ENCODE measurements at places on chromosomes 5 and 9.
A peak's percentile ranks its signal among the peaks of the same experiment; 100 is the strongest.

- DNase-seq = no peak
These were observed 82.7 kb upstream of the TAF11L2 start for GRCh38 chr5:17415321-17415758.

DNA sequence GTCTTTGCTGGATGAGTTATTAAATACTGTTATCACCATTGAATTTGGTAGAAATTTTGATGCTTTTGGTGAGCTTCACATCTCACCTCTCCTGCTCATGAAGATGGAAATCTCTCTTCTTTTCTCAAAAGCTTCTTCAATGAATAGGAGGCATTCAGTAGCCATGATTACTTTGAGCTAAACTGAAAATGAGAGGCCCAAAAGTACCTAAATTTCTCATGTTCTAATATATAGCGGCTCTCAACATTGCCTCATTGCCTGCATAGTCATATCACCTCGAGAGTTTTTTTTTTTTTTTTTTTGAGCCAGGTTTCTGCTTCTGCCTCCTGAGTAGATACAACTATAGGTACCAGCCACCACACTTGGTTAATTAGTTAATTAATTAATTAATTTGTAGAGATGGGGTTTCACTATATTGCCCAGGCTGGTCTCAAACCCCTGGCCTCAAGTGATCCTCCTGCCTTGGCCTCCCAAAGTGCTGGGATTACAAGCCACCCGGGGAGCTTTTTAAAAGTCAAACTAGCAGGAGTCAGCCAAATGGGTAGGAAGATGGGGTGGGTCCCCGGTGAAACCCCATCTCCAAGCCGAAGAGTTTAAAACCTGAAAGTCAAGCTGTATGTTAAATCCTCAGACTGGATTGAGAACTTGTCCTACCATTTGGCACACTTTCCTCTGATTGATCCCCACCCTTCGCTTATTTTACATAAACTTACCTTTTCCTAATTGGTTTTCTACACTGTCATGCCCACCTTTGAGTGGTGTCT is 169.0 kb downstream of the DOCK2 start:
- no peak for DNase-seq

DNA sequence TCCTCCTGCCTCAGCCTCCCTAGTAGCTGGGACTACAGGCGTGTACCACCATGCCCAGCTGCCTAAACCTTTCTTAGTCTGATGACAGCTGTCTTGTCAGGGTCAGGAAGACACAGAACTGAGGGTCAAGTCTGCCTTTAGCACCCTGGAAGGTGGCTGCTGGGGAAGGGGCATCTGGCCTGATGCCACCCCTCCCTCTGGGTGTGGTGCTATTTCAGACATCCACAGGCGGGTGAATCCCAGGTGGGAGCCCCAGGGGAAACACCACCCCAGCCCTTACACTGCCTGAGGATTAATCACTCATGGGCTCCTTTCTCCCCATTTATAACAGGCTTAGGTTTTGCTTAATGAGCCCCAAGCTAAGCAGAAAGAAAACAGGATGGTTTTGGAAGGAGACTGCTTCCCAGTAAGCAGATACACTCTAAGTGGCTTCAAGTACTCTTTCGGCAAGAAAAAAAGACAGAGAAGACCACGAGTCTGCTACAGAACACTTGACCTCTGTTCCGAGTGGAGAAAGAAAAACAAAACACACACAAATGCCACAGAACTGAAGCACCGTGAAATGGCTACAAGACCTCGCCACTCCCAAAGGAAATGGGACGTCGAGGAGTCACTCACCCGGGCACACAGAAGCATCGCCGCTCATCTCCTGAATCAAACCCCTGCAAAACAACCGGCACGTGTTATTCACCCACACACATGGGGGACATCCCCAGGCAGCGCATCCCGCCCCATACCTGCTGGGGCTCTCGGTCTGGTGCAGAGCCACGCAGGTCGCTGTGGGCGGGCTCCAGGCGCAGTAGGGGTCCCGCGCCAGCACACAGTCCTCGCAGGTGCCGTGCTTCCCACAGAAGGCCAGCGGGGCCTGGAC is 62.4 kb downstream of the SECISBP2 start:
- peak; percentile 20 for DNase-seq

DNA sequence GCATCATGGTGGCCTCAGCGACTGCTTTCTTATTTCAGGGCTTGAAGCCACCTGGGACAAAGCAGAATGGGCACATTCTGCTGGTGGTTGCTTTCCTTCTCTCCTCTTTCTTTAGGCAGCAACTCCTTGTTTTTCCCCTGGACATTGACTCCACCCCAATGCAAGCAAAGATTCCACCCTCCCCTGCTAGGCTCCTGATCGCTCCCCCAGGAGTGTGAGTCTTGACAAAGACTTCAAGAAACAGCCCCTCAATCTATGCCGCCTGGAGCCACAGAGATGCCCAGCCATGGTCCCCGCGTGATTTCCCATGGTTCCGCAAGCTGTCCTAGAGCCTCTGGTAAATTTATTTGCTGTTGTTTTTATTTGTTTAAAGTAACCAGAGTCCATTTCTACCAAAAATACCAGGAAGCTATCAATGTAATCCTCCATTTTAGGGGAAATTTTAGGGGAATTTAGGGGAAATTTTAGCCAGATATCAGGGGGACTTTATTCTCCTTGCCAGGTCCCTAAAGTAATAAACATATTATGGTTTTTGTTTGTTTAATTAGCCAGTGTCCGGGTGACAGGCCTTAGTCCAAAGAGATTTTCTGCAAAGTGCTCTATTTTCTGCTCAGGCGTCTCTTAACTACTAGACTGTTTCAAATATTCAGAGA is 2.3 kb downstream of the KCNMB1 start:
- DNase-seq = no peak

- DNase-seq = no peak
These were observed 6.8 kb downstream of the GZMK start for GRCh38 chr5:55030676-55031369.

DNA sequence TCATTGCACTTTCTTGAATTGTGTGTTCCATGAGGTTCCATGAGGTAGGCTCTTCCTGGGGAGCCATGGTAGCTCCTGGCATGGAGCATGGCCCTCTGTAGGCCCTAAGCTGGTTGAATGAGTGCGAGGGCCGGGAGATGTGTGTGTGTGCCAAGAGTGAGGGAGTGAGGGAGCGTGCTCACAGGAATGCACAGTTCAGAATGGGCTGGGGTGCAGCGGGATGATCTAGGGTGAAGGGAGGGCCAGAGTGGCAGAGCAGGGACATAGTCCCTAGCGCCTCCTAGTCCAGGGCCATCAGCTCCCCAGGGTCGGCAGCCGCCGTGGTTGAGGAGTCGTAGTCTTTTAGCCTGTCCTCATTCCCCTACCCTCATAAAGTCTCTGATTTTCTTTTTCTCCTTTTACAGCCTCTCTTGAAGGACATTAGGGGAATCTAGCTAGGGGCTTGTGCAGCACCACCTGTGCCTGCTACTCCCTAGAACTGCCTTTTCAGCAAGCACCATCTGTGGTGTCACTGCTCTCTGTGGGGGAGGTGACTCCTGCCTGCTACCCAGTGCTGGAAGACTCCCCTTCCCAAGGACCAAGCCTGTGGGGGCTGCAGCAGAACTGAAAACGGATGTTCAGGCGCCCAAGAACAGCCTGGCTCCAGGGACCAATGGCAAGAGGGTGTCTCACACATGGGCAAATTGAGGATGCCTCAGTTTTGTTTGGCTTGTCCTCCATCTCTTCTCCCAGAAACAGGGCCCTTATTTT is 65.3 kb upstream of the PPARGC1B start:
- no peak for DNase-seq

GRCh38 chr5:2008851-2009629 is 126.3 kb upstream of the IRX4 start:
- no peak for DNase-seq

DNA sequence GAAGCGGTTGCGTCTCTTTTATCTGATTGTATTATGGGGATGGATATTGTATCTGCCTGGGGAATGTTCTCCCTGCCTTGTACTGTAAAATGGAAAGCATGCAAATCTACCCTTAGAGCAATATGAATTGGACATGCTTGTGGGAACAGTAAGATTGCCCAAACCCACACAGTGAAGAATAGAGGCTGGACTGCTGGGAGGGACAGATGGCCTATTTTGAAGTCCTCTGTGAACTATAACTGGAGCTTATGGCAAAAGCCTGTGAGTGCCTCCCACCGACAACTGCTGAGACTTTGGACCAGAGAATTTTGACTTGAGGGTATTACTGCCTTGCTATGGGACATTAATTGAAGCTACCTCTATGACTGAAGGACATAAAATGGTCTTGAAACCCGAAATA is 168.9 kb downstream of the ERCC6L2 start:
- no peak for DNase-seq

DNA sequence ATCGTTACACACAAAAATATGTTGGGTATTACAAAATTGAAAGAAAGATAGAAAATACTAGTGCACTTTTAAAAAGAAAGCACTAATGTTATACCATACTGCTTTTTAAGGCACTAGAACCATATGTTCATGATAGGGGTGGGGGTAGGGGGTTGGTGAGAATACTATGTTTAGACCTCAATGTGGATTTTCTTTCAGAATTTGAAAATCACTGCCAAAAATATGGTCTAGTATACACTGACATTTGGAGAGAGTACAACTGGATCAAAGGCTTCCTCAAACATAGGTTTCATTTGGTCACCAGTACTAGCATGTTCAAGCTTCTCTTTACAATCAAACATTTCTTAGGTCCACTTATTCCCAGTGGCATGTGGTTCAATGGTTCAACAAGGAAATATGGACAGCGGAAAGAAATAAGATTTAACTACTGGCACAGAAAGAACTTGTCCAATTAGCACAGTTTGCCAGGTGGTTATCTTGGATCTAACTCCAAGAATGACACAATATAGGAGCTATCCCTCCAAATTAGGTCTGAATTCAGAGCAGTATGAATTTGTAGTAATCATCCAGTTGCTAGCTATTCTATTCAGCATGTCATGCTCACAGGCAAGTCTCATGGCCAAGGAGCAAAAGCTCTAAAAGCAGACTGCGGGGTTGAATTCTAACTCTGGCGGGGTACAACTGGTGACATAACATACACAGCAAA is 139.3 kb downstream of the SLC24A2 start:
- no peak for DNase-seq

- no peak for DNase-seq
These were observed 76.4 kb downstream of the BNC2 start for GRCh38 chr9:16794103-16794502.

DNA sequence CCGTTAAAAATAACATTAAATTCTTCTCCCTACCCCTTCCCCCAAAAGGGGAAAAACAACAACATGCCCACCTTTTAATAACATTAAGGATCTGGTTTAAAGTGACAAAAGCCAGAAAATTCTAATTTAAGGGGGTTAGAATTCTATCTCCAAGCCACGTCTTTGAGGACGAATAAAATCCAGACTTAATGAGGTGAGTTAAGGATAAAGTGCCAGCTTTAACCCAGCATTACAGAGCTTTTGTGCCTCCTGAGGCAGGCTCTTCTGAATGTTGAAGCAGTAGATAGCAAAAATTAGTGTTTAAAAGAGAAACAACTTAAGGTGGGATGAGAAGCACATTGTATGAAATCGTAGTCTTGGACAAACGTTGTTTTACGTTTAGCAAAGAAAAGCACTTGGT is 329.0 kb upstream of the MPDZ start:
- DNase-seq = no peak

DNA sequence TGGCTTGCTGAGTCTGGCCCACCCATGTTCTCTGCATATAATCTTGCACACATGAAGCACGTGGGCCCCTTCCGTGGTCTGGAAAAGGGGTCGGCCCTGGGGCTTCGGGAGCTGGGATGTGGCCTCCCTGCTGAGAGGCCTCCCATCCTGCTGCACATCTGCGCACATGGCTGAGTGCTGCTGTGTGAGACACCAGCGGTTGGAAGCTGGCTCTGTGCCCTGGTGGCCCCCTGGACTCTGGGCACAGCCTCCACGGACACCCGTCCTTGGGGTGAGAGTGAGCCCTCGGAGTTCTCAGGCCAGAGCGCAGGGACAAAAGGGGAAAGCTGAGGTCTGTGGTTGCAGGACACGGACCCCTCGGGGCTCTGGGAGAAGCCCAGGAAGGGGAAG is 115.8 kb downstream of the RXRA start:
- no peak for DNase-seq

GRCh38 chr9:114958021-114958843 is 27.8 kb upstream of the TNFSF8 start:
- no peak for DNase-seq

- peak; percentile 56 for DNase-seq
These were observed 97.0 kb downstream of the MEF2C start for GRCh38 chr5:88785746-88786565.

GRCh38 chr9:113956901-113957300 is 80.8 kb downstream of the ZNF618 start:
- DNase-seq = no peak

GRCh38 chr5:117379521-117379920 is 804.9 kb upstream of the SEMA6A start:
- no peak for DNase-seq

DNA sequence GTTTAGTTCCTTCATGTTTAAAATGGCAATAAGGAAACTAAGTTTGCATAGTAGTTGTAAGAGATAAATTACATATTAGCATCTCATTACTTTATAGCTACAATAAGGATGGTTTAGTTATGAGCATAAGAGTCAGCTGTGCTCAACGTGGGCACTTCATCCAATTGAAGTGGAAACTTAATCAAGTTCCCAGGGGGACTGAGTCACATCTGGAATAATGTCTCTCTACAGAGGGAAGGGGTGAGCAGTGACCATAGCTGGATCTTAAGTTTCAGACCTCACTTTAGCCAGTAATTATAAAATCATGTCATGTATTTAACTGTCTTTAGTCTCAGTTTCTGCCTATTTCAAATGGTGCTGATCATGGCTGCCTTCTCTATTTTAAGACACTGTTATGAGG is 36.8 kb upstream of the FAM240B start:
- DNase-seq = no peak

- no peak for DNase-seq
These were observed 784 bp upstream of the MSANTD3 start for GRCh38 chr9:100426189-100426529.

DNA sequence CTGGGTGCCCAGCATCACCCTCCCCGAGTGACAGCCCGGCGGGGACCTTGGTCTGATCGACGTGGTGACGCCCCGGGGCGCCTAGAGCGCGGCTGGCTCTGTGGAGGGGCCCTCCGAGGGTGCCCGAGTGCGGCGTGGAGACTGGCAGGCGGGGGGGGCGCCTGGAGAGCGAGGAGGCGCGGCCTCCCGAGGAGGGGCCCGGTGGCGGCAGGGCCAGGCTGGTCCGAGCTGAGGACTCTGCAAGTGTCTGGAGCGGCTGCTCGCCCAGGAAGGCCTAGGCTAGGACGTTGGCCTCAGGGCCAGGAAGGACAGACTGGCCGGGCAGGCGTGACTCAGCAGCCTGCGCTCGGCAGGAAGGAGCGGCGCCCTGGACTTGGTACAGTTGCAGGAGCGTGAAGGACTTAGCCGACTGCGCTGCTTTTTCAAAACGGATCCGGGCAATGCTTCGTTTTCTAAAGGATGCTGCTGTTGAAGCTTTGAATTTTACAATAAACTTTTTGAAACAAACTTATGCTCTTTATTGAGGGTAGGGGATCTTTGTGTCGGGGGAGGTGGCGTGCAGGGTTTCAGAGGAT is 1.3 kb downstream of the GADD45G start:
- peak; percentile 85 for DNase-seq

Measured in DMS53 (cell line).